Activated CD4-positive, CD25-positive, alpha-beta regulatory T cell (primary cell): ENCODE measurements at places on chromosomes 1 and 21.
A peak's percentile ranks its signal among the peaks of the same experiment; 100 is the strongest.

- no peak for DNase-seq
These were observed 11.3 kb downstream of the C1orf105 start for GRCh38 chr1:172431721-172432192.

DNA sequence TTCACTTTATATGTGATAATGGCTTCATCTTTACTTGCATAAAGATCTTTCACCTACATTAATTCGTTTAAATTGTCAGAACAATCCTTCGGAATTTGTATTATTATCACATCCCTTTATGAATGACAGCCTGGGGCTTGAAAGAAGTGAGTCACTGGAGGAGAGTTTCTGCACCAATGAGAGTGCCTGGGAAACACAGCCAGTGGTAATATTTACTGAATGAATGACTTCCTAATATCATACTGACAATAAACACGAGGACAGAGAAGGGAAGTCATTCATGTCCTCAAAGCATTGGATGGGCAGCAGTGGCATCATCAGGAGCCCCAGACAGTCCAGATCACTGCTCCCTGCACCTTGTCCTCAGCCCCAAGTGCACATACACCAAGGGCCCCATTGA is 40.7 kb upstream of the PDE4B start:
- DNase-seq, result no peak

DNA sequence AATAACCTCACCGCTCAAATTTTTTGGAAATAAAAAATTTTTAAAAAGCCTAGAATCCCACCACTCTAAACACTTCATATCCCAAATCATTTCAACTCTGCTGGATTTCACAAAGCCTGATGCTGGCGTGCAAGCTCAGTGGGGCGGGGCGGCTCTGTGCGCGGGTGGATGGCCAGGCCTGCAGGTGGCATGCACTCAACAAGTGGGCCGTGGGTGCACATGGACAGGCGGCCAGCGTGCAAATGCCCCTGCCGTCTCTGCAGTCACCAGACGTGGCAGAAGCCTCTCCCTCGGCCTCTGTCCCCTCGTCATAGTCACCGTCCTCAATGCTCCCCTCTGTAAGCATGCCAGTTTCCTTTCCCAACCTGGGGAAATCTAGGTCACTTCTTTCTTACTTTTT is 6.6 kb upstream of the PDE9A start:
- no peak for DNase-seq

DNA sequence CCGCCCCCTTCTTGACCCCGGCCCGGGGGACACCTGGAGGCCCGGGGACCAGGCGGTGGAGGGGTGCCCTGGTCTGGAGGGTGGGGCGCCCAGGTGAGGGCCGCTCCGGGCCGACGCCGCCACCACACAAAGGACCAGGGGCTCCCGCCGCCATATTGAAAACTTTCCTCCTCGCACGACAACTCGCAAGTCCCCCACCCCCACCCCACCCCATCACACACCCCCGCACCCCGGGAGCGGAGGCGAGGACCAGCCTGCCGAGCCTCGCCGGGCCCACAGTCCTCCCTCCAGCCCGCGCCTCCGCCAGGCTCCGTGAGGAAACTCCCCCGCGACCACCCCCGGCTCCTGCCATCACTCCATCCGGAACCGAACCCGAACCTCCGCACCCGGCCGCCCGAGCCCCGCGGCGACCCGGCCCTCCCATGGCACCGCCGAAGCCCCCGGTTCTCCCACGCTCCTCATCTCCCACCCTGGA is 733 bp downstream of the KDM5B start:
- DNase-seq, result peak; percentile 29

GRCh38 chr1:2179283-2180013 is 15.1 kb downstream of the FAAP20 start:
- DNase-seq, result no peak

GRCh38 chr1:81562934-81563333 is 237.8 kb upstream of the ADGRL2 start:
- no peak for DNase-seq

- DNase-seq, result no peak
These were observed 629.1 kb downstream of the SMYD3 start for GRCh38 chr1:245877976-245878375.

GRCh38 chr1:246779561-246780175 is 55.5 kb downstream of the SCCPDH start:
- DNase-seq, result no peak

DNA sequence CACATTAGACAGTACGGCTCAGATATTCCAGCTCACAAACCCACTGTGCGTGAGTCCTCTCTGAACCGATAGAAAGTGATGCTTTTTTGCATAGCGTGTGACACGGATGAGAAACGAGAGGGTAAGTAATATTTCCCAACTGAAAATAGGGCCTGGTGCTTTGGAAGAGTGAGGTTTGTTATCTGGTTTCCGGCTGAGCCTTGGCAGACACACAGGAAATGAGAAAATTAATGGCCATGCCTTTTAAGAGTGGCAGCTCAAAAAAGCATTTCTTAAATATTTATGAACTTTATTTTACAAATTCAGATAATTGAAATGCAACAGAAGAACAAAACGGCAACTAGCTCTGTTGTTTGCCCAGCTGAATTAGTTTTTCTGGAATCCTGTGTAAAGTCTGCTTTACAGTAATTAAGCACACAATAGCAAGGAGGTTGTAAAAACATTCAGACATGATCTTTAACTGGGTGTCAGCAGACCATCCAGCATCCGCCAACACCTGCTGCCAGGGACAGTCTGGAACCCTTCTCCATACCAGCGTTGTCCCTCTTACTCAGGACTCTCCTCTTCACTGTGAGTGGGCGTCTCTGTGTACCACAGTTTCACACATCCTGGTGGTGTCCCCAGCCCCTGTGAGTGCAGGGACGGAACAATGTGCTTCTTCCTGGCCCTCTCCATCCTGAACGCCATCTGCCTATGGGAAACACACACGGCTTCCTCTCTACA is 155.4 kb downstream of the PGBD5 start:
- DNase-seq, result no peak

DNA sequence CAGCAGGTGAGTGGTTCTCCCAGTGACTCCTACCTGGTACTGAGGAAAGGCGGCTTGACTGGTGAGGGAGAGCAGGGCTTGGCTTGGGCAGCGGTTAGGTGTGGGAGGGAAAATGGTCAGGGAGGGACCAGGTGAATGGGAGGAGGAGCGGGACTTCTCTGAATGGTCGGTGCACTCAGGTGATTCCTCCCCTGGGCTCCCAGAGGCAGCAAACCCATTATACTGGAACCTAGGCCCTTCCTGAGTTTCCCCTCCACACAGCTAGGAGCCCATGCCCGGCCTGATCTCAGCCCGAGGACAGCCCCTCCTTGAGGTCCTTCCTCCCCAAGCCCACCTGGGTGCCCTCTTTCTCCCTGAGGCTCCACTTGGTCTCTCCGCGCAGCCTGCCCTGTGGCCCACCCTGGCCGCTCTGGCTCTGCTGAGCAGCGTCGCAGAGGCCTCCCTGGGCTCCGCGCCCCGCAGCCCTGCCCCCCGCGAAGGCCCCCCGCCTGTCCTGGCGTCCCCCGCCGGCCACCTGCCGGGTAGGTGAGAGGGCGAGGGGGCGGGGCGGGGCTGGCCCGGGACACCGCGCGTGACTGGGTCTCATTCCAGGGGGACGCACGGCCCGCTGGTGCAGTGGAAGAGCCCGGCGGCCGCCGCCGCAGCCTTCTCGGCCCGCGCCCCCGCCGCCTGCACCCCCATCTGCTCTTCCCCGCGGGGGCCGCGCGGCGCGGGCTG is 2.3 kb downstream of the ARTN start:
- no peak for DNase-seq

DNA sequence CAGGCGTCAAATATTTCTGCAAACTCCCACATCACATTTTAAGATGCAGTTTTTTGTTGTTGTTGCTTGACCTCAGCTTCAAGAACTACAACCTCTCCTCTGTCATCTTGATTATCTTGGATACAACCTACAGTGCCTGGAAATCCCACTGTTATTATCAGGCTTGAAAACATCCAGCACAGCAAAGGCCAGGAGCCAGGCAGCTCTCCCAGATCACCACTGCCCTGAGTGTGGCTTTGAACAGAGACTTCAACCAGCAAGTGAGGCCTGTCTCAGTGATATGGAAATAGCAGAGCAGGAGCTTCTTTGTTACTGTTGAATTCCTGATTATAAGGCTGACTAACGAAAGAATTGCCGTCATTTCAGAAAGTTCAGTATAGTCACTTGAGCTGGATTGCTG is 28.5 kb downstream of the CCDC190 start:
- no peak for DNase-seq

DNA sequence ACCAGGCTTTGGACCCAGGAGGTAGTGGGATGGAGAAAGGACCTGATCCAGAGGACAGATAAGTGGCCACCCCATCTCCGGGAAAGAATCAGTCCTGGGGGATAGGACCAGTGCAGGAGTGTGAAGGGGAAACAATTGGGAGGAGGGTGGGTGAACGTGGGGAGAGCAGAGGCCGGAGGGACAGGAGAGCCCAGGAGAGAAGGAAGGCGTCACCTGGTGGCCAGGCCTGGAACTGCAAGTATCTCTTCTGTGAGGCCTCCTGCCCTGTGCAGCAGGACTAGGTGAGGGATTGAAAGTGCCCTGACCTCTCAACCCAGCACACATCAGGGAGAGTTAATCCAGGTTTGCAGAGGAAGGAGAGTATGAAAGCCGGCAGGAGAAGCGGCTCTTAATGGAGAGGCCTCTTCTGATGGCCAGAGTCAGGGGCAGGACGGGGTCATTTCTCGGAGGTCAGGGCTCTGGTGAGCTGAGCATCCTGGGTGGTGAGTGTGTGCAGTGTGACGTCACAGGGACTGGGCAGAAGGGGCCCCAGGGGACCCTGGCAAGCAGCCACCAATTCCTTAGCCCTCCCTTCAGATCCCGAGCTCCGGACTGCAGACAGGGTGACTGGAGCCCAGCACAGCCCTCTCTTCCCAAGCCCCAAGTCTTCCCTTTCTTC is 9.2 kb upstream of the LAD1 start:
- DNase-seq, result peak; percentile 30

DNA sequence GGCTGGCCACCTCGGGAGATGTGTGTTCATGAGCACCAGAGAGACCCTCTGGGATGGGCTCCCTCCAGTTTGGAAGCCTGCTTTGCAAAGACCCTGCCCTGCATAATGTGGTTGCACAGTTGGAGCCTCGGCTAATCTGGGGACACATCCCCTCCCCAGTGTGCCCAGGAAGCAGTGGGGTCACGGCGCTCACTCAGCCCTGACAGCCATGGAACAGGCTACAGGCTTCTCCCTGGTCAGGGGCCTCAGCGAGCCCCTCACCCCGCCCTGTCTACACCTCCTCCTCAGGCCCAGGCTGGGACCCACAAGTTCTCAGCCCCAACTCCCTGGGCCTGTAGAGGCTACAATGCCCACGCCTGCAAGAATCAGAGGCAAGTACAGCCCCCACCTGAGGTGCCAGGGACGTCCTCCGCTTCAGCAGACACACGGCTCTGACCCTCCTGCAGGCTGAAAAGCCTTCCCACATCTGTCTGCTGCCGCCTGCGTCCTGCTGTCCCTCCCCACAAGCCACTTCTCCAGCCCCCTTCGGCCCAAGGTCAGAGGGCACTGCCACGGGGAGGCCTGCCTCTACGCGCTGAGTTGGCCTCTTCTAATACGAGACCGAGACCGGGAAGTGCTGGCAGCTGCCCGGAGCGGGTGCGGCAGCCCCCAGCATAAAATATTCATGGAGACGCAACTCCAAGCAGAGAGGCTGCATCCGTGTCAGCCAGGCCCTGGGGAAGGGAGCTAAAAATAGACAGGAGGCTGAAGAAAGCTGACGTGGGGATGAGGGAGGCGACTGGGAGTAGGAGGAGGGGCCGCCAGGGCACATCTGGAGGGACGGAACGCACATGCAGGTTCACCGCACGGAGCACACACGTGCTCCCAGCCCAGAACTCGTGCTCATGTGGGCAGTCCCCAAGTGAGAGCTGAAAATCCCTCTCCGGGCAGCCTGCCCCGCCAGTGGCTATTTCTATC is 15.2 kb upstream of the GPR153 start:
- no peak for DNase-seq

DNA sequence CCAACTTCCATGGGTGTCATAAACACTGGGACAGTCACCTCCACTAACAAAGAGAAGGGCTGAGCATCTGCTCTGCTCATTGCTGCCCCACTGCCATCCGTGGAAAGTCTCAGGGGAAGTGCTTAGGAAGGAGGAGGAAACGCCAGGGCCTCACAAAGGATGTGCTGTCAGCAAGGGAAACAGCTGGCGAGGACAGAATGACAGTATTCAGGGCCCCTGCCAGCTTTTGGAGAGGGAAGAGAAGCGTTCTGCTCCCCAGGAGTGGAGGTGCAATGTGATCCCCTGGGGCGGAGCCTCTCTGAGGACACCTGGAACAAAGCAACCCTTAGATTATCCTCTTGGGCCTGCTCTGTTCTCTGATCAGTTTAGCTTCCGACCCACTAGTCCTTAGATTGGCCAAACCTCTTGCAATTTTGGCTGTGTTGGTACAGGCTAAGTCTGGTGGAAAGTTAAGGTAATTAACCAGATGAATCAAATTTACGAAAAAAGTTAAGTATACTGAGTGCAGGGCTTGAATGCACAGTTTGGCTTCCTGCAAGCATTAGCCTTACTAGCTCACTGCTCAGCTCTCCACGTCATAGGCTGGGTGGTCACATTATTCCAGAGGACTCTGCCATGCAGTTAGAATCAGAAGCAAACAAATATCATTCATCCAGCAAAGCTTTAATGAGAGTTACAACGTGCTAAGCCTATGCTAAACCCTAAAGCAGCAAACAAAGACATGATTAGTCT is 170.2 kb upstream of the NFIA start:
- no peak for DNase-seq
